ENCODE measurements at places on chromosomes 5 and 9.

- DNase-seq = no peak
These were observed 13.5 kb downstream of the ZFP37 start for GRCh38 chr9:113042884-113043657.

GRCh38 chr9:131178382-131178781 is 53.0 kb downstream of the NUP214 start:
- DNase-seq = peak; percentile 7

DNA sequence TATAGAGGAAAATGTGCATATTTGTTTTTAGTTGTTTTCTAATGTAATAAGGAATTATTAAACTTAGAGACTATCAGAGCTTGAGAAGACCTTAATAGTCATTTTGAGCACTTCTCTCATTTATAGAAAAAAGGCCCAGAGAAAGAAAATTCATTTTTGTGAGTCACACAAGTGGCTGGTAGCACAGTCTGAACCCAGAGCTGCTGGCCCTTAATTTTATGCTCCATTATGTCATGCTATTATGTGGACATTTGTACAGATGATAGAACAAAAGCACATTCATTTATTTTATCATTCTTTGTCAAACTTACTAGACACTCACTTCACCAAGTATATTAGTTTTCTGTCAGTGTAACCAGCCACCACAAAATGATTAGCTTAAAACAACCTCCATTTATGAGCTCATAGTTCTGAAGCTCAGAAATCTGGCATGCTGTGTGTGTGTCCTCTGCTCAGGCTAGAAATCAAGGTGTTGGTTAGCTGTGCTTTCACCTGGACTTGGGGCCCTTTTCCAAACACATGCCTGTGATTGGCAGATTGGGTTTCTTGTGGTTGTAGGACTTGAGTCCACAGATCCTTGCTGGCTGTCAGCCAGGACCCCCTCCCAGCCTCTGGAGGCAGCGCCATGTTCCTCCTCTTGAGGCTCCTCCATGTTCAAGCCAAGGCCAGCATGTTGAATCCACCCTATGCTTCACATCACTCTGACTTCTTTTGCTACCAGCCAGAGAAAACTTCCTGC is 188.9 kb downstream of the ARHGAP26 start:
- DNase-seq = no peak

- no peak for DNase-seq
These were observed 500.2 kb upstream of the NUDT12 start for GRCh38 chr5:104062621-104063377.

DNA sequence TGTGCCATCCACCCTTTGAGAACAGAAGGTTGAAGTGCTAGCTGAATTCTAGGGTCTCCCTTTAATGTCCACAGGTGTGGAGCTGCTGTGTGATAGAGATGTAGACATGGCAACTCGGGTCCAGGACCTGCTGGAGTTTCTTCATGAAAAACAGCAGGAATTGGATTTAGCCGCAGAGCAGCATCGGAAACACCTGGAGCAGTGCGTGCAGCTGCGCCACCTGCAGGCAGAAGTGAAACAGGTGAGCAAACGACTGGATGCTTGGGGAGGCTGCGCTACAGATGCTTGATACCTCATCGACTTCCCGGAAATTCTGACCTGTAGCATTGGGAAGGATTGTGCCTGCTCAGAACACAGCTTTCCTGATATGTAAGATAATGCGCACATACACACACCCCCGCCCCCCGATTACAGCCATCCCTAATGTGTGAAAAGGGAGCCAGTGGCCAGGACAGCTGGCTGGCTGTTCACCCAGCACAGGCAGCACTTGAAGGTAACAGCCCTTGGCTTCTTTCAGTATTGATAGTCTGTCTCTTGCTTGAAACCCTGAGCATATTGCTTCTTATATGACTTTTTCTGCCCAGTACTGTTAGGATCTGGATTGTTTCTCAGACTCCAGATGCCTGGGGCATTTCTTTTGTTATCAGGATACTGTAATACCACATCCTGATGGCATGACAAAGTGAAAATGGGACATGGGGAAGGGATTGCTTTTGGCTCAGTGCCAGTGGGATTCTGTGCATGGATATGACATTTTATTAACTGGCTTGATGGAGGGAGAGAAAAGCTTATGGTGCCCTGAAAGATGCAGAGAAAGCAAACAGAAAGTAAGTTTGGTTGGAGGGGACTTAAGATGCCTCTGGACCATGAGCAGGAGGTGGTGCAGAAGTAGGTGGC is 216.8 kb upstream of the OTULINL start:
- no peak for DNase-seq

- no peak for DNase-seq
These were observed 67.8 kb downstream of the COL23A1 start for GRCh38 chr5:178522361-178522760.

DNA sequence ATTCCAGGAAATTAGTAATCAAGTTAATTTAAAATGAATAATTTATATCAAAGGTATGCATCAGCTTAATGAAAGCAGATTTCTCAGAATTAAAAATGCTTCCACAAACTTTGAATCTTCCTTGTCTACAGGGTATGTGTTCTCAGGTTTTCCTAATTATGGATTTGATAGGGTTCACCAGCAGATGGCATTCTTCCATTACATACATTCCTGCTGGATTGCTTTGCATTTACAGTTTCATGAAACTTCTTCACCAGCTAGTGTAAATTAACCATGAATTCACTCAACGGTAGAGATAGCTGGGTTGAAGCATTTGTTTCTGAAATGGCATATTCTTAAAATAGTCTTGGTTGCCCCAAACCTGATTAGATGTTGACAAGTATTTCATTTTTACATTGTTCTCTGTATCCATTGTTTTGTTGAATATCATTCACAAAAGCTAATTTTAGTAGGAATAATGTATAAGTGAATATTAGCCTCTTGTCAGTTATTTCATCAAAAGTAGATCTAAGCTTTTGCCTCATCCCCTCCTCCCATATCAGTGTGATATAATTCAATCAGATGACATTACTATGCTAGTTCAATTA is 68.7 kb upstream of the WDR41 start:
- DNase-seq = no peak

DNA sequence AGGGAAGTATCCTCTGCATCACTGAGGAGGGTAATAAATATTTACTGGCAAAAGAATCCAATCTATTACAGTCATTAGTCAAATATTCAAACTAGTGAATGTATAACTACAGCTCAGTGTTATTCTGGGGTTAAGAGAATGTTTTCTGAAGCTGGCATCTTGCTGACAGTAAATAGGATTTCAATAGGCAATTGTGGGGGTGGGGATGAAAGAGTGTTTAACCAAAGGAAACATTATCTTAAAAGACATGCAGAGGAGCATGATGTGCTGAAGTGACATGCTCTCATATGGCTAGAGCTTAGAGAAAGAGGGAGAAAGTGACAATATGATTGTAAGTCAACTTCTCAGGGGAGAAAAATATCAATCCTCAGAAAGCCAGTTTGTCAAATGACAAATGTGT is 618.4 kb upstream of the RIOK2 start:
- no peak for DNase-seq

- DNase-seq = no peak
These were observed 27.6 kb downstream of the TLX3 start for GRCh38 chr5:171336521-171337209.

DNA sequence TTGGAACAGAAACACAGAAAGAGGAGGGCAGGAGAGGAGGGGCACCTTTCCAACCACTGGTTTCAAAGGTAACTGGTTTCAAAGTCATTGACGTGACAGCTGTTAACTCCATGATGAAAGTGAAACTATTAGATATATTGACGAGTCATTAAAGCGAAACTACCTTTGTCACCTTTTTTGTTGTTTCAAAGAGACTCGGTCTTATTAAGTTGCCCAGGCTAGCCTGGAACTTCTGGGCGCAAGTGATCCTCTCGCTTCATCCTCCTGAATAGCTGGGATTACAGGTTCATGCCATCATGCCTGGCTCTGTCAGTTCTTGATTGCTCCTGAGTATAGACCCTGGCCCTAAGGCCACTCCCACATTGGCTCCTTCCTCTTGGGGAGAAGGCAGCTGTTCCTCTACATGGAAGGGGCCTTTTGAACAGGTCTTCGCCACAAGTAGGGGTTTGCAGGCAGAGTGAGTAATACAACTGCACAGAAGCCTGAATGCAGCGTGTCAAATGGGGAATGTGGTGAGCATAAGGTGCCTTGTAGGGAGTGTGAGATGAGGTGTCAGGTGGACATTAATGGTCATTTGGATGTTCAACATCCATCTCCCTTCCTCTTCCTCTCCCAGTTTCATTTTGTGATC is 3.4 kb upstream of the F12 start:
- no peak for DNase-seq

- no peak for DNase-seq
These were observed 26.0 kb downstream of the ADAMTSL1 start for GRCh38 chr9:18499980-18500379.

DNA sequence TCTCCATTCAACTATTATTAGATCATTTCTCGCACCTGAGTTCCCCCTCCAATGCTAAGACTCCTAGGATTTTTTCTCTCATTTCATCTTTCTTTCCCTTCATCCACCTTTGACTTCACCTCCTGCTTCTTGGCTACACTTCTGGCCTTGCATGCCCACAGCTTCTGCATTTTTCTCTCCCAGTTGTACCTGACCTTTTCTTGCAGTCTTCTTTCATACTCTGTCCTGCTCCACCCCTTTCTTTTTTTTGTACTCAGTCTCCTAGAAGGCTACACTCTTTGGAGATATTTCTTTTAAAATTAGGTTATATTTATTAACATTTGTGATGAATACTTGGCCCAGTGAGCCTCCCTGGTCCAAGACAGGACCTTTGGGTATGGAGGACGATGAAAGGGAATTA is 190.4 kb downstream of the DEPDC1B start:
- DNase-seq = no peak

- DNase-seq = no peak
These were observed 84.9 kb downstream of the TEK start for GRCh38 chr9:27193886-27194285.

DNA sequence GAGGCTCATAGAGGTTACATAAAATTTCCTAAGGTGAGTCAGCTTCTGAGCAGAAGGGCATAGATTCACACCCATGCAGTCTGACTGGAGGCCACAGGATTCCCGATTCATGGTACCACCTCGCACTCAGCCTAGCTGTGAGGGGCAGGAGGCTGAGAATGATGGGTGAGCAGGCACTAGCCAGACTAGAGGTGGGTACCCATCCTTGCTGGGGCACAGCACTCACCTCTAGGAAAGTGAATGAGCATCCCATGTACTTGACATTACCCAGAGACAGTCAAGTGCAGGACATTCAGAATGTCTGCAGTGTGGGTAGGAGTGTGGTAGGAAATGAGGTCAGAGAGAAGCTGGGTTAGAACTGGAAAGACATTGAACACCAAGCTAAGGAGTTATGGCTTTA is 255.5 kb downstream of the CDK5RAP2 start:
- no peak for DNase-seq

DNA sequence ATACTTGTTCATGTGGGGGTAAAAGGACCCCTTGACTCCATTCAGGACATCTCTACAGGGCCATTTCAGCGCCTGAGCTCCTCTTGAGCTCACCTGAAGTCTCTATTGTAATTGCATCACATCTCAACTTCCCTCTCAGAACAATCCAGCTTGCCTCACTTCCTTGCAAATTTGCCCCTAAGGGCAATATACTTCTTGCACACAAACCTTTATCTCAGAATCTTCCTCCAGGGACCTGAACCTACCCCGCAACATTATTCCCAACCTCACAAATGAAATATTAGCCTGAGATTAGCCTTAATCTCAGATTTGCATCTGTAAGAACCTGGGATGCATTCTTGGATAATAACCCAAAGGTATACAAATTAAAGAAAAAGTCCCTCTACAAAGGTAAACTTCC is 159.2 kb downstream of the DRD1 start:
- no peak for DNase-seq

DNA sequence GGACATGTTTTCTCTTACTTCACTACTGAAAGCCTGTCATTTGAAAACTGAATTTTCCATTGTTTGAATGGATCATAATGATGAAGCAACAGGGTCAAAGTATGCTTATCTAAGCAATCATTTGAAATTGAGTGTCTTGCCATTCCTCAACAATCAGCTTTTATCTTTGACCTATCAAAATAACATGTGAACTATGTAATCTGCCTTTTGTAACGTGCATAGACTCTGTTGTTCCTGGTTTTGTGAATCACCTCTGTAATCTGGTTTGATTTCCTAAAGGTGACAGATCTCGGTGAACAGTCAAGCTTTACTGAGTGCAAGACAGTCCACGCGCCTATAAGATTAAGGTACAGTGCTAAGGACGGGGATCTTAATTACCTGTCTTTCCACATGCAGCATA is 3.3 kb downstream of the MEF2C start:
- no peak for DNase-seq

- DNase-seq = no peak
These were observed 183.4 kb downstream of the PAPPA start for GRCh38 chr9:116337015-116337414.

DNA sequence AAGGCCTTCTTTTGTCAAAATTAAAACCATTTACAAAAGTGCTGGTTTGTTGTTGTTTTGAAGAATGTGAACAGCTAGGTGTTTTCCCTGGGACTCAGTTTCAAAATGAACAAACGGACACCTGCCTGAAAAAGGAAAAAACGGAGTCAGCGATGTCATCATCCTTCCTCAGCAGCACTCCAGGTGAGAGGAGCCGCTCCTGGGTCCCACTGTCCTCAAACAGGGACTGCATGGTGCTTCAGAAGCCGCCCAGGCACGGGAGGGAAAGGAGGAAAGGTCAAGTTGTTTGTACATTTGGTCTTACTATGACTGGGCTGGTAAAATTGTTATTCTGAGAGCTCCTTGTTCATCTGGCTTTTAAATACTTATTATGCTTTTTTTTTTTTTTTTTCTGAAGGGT is 69.0 kb upstream of the ZSWIM6 start:
- no peak for DNase-seq

- no peak for DNase-seq
These were observed 446.4 kb downstream of the KIF4B start for GRCh38 chr5:155459889-155460500.

All from esophagus squamous epithelium (tissue), 5 donors.